GM03348 (cell line): ENCODE measurements at places on chromosomes 5 and 9.

- no peak for DNase-seq
Measured at GRCh38 chr5:98921947-98922505, 6.8 kb downstream of the CHD1 start.

GRCh38 chr5:120615967-120616645 lies 152.0 kb downstream of the PRR16 start:
- peak; percentile 52 for DNase-seq

DNA sequence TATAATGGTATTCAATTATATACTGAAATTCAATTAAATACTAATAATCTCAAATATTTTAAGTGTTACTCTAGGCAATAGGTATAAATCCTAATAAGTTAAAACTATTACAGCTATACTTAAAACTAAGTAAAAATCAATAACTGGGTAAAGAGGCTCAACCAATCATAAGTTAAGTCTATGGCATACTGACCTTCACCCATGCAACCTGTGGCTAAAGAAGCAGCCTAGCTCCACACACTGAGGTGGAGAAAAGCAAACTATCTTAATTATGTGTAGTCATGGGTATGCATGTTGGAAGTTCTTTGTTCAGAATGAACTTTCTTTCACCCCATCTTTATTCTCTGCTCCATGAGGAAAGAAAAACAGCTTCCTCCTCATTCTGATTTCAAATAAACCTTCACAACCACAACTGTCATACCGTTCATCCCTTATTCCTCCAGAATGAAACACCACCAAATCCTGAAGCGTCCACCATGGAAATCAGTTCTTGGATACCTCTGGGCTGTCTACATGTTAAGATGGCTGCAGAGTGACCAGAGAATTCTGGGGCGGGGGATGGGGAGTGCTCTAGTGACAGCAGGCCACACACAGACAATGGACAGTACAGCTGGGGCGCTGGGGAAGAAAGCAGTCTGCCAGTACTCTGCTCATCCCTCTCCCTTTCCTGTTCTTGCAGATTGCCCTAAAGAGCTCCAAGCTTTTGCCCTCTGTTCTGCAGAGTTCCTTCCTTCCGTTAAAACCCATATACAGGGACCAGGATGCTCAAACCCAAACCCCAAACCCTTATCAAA lies 62.3 kb downstream of the RIGI start:
- DNase-seq, result no peak

- DNase-seq, result peak; percentile 17
Measured at GRCh38 chr5:9604416-9604815, 25.7 kb downstream of the TAS2R1 start.

GRCh38 chr5:132661231-132662003 lies 3.4 kb downstream of the IL13 start:
- no peak for DNase-seq

DNA sequence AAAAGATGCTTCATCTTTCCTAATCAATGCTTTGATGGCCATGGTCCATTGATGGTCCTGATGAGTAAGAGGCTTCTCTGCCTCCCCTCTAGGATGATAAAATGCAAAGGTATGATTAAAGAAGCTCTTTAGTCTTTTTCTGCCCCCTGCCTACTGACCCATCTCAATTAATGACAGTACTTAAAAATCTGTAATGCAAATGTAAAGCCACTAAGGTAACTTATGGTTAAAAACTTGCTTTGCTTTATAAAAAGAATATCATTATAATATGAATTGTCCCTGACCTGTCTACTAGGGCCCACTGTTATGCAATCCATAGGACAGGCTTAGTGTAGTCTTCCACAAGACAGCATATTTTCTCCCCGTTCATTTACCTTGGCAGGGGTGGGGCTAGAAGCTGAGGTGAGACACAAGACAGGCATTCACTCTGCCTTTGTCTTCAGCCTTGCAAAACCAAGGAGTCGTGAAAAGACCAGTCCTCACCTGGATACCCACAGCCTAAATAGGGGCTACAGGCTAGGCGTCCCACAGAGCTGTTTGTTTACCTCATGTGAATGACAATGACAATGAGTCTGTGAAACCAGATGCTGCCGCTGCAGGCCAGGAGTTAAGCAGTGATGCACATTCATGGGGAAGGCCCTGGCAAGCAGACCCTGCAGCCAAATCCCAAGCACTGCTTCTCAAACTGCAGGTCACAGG lies 60.4 kb downstream of the BNC2 start:
- DNase-seq, result no peak

DNA sequence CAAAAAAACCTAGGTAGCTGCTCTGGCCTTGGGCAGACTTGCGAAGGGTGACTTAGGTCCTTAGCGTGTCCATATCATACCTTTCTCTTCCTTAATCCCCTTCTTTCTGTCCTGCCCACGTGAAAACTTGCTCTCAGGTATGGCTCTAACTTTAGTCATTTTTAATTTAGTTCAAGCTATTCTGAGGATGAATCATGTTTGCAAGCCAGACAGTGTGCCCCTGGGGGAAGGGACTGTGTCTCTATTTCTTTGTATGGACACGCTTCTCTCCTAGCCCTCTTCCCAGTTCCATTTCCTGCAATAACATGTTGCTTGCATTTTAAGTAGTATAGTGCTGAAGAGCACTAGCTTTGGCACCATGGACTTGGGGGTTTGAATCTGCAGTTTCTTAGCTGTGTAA lies 120.6 kb downstream of the PTTG1 start:
- no peak for DNase-seq

DNA sequence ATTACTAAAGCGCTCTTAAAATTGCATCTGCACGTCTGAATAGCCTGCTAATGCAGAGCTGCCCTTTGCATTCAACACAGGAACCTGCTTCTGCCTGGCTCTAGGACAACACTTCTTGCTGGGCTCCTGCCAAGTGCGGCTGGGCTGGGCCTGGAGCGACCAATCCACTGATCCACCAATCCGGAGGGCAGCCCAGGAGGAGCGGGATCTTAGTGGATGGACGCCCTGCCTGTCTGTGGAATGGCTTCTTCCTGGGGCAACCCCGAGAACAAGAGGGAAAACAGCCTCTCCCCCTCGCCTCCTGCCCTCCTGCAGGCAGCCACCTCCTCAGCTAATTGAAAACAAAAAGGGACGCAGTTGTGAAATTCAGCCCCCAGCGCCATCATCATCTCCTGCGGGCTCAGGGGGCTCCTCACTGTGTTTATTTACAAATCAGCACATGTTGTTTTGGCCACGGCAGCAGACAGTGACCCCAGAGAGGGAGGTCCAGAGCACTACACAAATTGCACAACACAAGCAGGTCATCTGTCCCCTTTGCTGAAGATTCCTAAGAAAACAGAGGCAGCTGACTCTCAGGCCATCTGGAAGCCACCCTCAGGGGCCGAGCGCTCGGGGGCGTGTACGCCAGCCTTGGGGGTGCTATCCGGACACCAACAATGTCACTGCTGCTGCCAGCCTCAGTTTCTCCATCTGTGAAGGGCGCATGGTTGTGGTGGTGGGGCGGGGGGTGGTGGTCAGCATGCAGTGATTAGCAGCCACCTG lies 57.3 kb downstream of the GADD45G start:
- DNase-seq, result peak; percentile 53

- DNase-seq, result no peak
Measured at GRCh38 chr5:45417285-45417998, 278.7 kb downstream of the HCN1 start.

- DNase-seq, result peak; percentile 64
Measured at GRCh38 chr5:79011219-79011836, 26.2 kb upstream of the ARSB start.

DNA sequence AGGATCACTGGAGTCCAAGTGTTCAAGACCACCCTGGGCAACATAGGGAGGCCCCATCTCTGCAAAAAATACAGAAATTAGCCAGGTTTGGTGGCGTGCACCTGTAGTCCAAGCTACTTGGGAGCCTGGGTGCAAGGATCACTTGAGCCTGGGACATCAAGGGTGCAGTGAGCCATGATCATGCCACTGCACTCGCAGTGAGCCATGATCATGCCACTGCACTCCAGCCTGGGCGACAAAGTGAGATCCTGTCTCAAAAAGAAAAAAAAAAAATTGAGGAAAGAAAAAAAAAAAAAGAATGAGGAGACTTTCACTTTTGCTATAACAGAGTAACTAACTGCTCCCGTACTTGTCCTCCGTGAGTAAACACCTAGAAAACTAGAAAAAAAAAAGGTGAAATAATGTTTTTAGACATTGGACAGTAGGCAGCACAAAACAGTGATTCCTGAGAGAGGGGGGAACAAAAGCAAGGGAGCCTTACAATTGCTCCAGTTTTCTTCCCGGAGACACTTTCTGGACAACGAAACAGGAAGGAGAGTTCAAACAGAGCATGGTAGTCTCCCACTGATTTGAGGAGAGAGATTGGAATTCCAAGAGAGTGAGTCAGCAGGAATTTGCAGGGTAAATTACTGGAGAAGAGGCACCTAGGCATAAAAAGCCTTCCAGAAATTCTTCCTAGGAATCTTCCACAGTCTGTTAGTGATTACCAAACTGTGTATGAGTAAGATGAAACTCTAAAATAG lies 6.9 kb upstream of the ZBTB5 start:
- peak; percentile 83 for DNase-seq

DNA sequence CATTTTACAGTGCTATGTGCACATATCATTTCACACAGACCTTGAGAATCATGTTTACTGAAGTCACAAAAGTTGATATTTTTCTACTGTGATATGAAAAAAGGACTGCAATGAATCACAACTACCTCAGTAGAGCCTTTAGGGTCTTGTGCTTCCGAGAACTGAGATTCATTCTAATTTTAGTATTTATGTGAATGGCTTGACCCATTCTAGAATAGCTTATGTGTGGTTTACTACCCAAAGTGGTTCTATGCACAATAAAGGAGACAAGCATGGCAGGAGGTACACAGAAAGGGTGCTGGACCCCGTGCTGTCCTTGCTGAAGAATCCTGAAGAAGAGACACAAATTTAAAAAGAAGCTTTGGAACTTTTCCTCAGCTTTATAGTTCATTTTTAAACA lies 28.2 kb downstream of the MEF2C start:
- DNase-seq, result no peak

GRCh38 chr9:70639853-70640814 lies 225.7 kb upstream of the KLF9 start:
- DNase-seq, result peak; percentile 64

DNA sequence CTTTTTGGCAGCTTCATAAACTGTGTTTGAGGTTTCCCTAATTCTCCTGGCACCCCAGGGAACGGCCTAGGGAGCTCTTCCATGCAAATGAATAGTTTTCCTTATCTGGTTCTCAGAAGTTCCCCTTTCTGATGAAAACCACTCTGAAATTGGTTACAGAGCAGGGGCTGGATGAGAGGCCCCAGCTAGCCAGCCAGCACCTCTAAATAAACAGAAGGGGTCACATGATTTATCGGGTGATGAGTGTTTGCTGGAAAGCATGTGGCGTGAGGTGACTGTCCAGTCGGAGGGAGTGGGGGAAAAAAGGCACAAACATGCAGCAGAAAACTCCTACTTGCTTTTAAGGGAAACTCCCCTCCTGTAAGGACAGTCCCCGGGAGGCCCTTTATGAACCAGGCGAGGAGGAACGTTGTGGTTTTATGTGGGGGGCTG lies 261.2 kb upstream of the ANKRD55 start:
- DNase-seq, result no peak

DNA sequence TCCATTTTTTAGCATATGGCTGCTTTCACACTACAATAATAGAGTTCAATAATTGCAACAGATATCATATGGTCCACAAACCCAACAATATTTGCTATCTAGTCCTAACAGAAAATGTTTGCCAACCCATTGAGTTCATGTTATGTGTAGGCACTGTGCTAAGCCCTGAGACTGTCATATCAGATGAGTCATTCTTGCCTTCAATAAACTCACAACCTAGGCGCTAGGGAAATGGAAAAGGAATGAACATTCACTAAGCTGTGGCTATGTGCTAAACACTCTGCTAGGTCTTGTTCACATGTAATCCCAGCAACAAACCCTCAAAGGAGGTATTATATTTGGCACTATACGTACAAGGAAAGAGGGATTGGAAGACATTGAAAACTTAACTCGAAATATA lies 8.4 kb upstream of the TIMD4 start:
- no peak for DNase-seq

GRCh38 chr5:75933489-75933888 lies 149.7 kb upstream of the SV2C start:
- no peak for DNase-seq

GRCh38 chr5:148425808-148426207 lies 42.0 kb downstream of the FBXO38 start:
- DNase-seq, result no peak

DNA sequence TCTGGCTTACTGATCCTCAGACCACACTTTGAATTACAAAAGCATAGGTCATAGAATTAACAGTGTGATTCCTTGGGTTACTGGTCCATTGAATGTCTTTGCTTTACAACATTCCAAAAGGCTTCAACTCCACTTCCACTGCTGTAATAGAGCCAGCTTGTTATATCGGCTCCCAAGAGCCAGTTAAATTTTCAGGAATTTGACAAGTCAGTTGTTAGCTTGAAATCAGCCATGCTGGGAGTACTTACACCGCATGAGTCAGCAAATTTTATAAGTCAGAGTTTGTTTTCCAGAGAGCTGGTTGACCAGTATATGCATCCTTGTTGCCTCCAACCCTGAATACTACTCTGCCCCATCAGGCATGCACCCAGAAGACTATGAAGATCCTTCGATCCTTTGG lies 73.1 kb downstream of the FOXB2 start:
- DNase-seq, result peak; percentile 8

DNA sequence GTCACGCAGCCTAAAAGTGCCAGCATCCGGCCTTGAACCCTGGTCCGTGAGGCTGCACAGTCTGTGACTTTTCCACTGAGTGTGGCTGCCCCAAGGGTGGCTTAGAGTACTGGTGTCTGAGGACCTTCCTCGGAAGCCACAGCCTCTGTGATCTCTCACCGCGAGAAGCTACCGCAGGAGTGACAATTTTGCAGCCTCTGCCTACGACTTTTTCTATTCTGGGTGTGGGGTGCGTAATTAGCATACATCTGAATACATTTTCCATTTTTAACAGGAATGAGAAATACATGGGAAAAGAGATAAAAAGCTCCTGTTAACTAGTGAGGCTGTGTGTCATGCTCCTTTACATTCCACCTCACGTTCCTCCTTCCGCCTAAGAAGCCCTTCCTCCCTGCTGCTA lies 48.3 kb upstream of the HRH2 start:
- no peak for DNase-seq

GRCh38 chr5:159566832-159567231 lies 236.5 kb upstream of the IL12B start:
- no peak for DNase-seq

DNA sequence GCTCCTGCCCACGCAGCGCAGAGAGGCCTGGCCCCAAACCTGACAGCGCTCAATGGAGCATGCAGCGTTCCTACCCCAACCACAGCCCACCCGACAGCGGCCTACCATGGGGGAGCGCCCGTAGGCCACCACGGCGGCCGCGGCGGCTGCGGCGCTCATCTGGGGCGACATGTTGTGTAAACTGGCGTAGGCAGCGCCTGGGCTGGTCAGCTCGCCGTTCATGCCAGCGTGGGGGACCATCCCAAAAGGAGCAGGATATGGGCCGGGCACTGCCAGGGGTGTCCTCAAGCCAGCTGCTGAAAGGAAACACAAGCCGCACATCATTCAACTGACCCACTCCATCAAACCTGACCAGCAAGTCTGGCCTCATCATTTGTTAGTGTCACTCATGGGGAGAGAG lies 77.7 kb downstream of the TLE1 start:
- DNase-seq, result no peak
